ENCODE measurements at places on chromosomes 7 and 10.
A peak's percentile ranks its signal among the peaks of the same experiment; 100 is the strongest.

- no peak overlapping the region for H3K27ac ChIP-seq
- peaks cover 34% of the 10 kb centered on the region for H3K36me3 ChIP-seq
- H3K4me1 ChIP-seq = peaks cover 19% of the 10 kb centered on the region
- no peak for DNase-seq
- no peaks in the 10 kb centered on the region for H3K27me3 ChIP-seq
Measured at GRCh38 chr10:118725886-118726500, 28.8 kb downstream of the CACUL1 start.

DNA sequence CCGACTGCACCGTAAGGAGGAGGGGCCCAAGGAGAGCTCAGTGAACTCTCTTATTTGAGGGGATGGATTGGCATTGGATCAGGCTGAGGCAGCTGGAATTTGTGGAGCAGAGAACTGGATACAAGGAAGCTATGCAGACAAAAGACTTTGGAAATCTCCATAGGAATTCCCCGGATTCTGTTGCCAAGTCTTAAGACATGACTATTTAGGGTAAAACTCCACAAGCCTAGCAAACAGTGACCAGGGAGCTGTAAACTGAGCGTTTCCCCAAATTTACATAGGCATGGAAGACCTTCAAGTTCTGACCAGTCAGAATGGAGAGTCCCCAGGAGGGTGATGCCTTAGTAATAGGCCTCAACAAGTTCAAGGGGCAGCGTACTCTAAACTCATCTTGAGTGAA, 82.5 kb upstream of the PCBD1 start:
- DNase-seq = no peak
- no peak overlapping the region for H3K4me3 ChIP-seq
- H3K36me3 ChIP-seq = no peaks in the 10 kb centered on the region
- no peaks in the 10 kb centered on the region for H3K4me1 ChIP-seq
- peaks cover 23% of the 10 kb centered on the region for H3K27me3 ChIP-seq
- no peak overlapping the region for H3K27ac ChIP-seq

GRCh38 chr7:100155553-100156317, 2.8 kb downstream of the TRAPPC14 start:
- H3K27me3 ChIP-seq = no peaks in the 10 kb centered on the region
- H3K4me1 ChIP-seq = peaks cover 59% of the 10 kb centered on the region
- no peak for DNase-seq

- H3K4me3 ChIP-seq = no peak overlapping the region
- H3K36me3 ChIP-seq = no peaks in the 10 kb centered on the region
- DNase-seq = no peak
- H3K4me1 ChIP-seq = no peaks in the 10 kb centered on the region
- peaks cover 26% of the 10 kb centered on the region for H3K27me3 ChIP-seq
Measured at GRCh38 chr7:131627735-131628190, 71.3 kb upstream of the PODXL start.

GRCh38 chr10:130020651-130021382, 56.7 kb upstream of the EBF3 start:
- no peak overlapping the region for H3K27ac ChIP-seq
- H3K36me3 ChIP-seq = no peaks in the 10 kb centered on the region
- DNase-seq = no peak
- H3K4me1 ChIP-seq = peaks cover 3% of the 10 kb centered on the region
- no peaks in the 10 kb centered on the region for H3K27me3 ChIP-seq

DNA sequence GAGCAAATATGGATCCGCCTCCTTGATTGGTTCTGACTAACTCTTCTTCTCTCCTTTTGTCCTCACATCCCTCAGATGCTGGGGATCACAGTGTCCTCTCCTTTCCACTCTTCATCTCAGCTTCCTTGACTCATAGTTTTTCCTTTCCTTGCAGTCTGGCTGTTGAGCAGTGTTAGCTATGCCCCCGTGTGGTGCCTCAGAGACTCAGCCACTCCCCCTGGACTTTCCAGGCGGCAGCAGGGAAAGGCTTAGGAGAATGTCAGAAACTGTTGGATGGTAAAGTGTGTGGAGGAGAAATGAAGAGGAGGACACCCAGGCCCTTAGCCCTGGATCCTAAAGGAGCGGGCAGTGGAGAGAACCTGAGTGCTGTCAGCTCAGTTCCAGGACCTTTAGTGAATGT, 267.5 kb downstream of the CELF2 start:
- no peak overlapping the region for H3K27ac ChIP-seq
- no peaks in the 10 kb centered on the region for H3K27me3 ChIP-seq
- no peak overlapping the region for H3K4me3 ChIP-seq

- H3K27me3 ChIP-seq = no peaks in the 10 kb centered on the region
- no peak overlapping the region for H3K27ac ChIP-seq
- no peak overlapping the region for H3K4me3 ChIP-seq
- H3K36me3 ChIP-seq = no peaks in the 10 kb centered on the region
- no peak for DNase-seq
Measured at GRCh38 chr10:71880425-71881306, 29.6 kb upstream of the PSAP start.

GRCh38 chr7:128794020-128794419, 2.3 kb downstream of the CCDC136 start:
- H3K4me1 ChIP-seq = peaks cover 10% of the 10 kb centered on the region
- peaks cover 4% of the 10 kb centered on the region for H3K27me3 ChIP-seq
- no peak for DNase-seq
- H3K27ac ChIP-seq = no peak overlapping the region

DNA sequence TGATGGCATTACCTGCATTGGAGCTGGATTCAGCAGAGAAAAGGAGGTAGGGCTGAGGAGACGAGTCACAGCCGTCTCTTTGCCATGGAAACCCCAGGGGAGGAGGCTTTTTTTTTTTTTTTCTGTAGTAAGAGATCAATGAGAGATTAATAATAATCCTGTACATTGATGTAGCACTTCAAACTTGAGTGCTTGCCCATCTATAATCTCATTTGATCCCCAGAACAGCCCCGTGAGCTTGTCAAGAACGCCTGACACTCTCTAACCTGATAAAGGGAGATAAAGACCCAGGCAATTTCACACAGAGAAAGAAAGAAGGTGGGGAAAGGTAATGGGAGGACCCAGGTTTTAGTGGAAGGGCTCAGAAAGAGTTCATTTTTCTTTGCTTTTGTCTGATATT, 195.2 kb upstream of the FOXK1 start:
- peaks cover 33% of the 10 kb centered on the region for H3K27me3 ChIP-seq
- no peaks in the 10 kb centered on the region for H3K36me3 ChIP-seq
- H3K4me3 ChIP-seq = no peak overlapping the region
- no peak for DNase-seq

DNA sequence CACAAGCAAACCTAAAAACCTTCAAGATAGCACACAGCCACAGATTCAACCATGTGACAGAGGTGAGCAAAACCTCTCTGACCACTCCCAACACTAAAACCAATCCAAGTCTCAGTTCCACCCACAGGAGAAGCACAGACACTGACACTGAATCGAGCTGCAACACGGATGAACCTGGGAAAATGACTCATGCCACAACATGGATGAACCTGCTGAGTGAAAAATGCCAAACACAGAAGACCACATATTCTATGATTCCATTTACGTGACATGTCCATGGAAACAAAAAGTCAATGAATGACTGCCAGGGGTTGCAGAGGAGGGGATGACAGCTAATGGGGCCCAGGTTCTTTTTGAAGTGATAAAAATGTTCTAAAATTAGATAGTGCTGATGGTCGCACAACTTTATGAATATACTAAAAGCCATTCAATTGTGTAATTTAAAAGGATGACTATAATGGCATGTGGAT, 22.0 kb downstream of the CYTH3 start:
- H3K4me3 ChIP-seq = no peak overlapping the region
- no peaks in the 10 kb centered on the region for H3K36me3 ChIP-seq
- DNase-seq = no peak

DNA sequence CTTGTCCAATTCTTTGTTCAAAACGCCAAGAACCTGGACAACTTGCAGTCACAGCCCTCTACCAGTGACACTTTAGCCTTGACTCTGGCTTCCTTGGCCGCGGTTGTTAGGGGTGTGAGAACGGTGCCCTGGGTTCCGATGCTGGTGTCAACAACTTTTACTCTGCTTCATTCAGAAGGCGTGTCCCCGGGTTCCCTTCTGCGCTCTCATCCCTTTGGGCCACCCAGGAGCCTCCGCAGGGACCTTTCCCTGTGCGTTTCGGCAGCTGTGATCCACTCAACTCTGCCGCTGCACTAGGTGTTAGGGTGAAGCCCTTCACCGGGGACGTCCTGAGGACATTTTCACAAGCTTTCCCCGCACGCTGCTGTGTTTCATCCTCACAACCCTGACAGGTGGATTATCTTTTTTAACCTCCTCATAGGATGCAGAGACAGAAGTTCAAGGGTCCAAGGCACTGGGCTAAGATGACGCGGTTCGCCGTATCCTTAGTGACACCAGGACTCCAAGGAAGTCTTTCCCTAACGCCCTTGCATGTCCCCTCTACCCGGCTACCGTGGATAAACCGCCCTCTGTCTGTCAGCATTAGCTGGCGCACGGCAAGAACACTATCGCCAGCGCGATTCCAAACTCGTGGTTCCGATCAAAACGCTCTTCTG, 133.5 kb upstream of the SHH start:
- H3K36me3 ChIP-seq = no peaks in the 10 kb centered on the region
- DNase-seq = no peak
- H3K4me1 ChIP-seq = peaks cover 16% of the 10 kb centered on the region
- H3K27me3 ChIP-seq = peaks cover 12% of the 10 kb centered on the region

DNA sequence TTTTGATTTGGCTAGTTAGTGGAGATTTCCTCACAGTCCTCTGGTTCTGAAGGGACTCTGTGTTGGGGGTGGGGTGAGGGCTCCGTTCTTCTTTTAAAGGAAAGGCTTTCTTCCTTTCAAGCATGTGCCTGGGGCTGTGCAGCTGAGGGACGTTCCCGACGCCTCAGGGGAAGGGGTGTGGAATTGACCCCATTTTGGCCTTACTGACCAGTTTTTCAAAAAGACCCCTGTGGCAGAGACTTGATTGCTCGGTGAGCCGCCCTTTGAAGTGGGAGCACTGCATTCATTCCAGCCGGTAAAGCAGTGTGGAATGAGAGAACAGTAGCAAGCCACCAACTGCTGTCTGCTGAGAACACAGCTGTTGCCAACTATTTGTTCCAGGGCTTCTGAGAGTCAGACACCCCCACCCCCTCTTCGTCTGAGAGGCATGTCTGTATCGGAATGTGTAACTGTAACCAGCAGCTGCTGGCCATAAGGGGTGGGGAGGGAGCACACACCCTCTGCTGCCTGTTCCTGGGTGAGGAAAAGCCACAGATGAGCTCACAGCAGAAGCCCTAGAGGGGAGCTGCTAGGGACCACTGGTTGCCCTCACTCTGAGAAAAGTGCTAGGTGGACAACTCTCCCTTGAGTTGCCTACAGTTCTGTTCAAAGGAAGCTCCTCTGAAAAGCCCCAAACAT, 33.2 kb downstream of the WBP1L start:
- H3K27me3 ChIP-seq = no peaks in the 10 kb centered on the region
- no peak for DNase-seq
- H3K36me3 ChIP-seq = peaks cover 29% of the 10 kb centered on the region
- H3K27ac ChIP-seq = peak overlapping the region; percentile 18
- H3K4me3 ChIP-seq = no peak overlapping the region
- H3K4me1 ChIP-seq = peaks cover 73% of the 10 kb centered on the region

GRCh38 chr7:151371266-151371665, 29.7 kb downstream of the NUB1 start:
- peak; percentile 14 for DNase-seq
- no peak overlapping the region for H3K4me3 ChIP-seq
- no peaks in the 10 kb centered on the region for H3K27me3 ChIP-seq
- H3K4me1 ChIP-seq = peaks cover 8% of the 10 kb centered on the region
- peaks cover 65% of the 10 kb centered on the region for H3K36me3 ChIP-seq
- H3K27ac ChIP-seq = no peak overlapping the region

- DNase-seq = no peak
- peak overlapping the region; percentile 86 for H3K27ac ChIP-seq
- H3K27me3 ChIP-seq = no peaks in the 10 kb centered on the region
Measured at GRCh38 chr10:110013630-110014293, 6.0 kb downstream of the ADD3 start.

DNA sequence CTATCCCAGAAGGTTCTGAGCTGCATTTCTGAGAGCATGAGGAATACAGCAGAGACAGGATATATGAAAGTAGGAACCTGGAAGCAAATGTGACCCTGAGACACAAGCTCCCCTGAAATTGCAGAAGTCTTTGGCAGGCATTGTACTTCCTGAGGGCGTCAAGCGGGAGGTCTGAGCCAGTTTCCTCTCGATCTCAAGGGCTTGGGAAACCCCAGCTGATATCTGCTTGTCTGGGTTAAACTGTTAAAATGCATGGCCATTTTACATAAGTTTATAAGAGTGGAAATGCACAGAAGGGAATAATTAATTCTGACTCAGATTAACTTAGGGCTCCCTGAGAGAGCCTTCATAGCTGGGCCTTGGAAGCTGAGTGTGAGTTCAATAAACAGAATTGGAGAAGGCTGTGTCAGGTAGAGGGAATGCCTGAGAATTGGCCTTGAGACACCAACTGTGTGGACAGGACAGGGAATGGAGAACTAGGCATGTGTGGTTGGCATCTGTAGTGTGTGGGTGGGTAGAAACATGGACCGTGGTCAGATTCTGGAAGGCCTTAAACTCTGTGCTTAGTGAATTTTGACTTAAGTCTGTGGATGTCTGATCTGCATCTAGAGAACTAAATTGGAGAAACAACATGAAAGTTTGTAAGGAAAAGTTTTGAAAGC, 53.3 kb downstream of the WIPF3 start:
- H3K27ac ChIP-seq = no peak overlapping the region

DNA sequence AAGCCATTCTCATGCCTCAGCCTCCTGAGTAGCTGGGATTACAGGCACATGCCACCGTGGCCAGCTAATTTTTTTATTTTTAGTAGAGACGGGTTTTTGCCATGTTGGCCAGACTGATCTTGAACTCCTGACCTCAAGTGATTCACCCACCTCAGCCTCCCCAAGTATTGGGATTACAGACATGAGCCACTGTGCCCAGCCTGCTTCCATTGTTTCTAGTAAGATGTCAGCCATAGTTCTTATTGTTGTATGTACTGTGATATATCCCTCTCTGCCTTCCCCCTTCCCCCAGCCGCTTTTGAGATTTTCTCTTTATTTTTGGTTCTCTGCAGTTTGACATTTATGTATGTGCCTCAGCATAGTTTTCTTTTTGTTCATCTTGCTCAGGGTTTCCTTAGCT, 87.9 kb upstream of the KLF14 start:
- peaks cover 15% of the 10 kb centered on the region for H3K4me1 ChIP-seq
- peaks cover 2% of the 10 kb centered on the region for H3K36me3 ChIP-seq
- no peak overlapping the region for H3K4me3 ChIP-seq
- DNase-seq = no peak
- peaks cover 8% of the 10 kb centered on the region for H3K27me3 ChIP-seq

GRCh38 chr10:11163780-11164550, 146.3 kb downstream of the CELF2 start:
- peaks cover 5% of the 10 kb centered on the region for H3K36me3 ChIP-seq
- H3K27ac ChIP-seq = peak overlapping the region; percentile 98
- DNase-seq = no peak
- H3K4me1 ChIP-seq = peaks cover 58% of the 10 kb centered on the region
- H3K27me3 ChIP-seq = no peaks in the 10 kb centered on the region

- peaks cover 35% of the 10 kb centered on the region for H3K27me3 ChIP-seq
- no peak overlapping the region for H3K4me3 ChIP-seq
- H3K4me1 ChIP-seq = no peaks in the 10 kb centered on the region
- H3K27ac ChIP-seq = no peak overlapping the region
Measured at GRCh38 chr10:94239696-94240095, 123.0 kb downstream of the NOC3L start.

- no peaks in the 10 kb centered on the region for H3K27me3 ChIP-seq
- H3K36me3 ChIP-seq = peaks cover 94% of the 10 kb centered on the region
- no peak for DNase-seq
- peak overlapping the region; percentile 87 for H3K27ac ChIP-seq
- peaks cover 57% of the 10 kb centered on the region for H3K4me1 ChIP-seq
Measured at GRCh38 chr10:109902992-109903947, 20.0 kb downstream of the XPNPEP1 start.

All from activated T-cell treated with anti-CD3 and anti-CD28 coated beads, Interleukin-2, amount 50 U/mL, for 24 hours (primary cell).